ENCODE measurements at places on chromosomes 7 and 10.

DNA sequence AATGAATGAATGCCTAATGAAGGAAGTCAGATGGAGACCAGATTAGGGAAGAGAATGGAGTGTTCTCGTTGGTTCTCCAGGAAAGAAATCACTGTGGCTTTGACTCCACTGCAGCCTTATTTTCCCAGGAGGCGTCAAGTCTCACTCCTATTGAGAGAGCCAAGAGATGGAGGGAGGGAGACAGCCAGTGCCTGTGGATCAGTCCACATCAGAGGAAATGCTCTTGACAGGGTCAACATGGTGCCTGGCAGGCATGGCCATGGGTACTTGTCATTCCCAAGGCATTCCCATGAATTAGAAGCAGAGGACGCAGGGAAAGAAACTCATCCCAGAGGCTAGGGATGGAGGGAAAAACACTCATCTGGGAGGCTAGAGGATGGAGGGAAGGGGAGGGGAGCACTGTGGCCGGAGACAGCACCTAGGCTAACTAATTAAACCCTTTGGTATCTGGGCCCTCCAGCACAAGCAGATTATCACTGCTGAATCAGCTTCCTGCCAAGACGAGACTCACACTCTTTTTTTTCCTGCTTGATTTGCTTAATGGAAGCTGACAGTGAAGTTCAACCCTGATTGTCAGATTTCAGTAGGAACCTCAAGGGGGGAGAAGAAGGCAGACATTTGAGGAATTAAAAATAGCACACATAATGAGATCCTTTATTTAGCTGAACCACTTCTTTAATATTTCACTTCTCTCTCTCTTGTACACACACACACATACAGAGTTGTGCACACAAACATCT, 1233.2 kb upstream of the AUTS2 start:
- no peak for DNase-seq

- DNase-seq = no peak
Observed at GRCh38 chr10:44369296-44369695, 15.6 kb downstream of the CXCL12 start.

- no peak for DNase-seq
Observed at GRCh38 chr7:28704706-28705105, 253.4 kb downstream of the TRIL start.

DNA sequence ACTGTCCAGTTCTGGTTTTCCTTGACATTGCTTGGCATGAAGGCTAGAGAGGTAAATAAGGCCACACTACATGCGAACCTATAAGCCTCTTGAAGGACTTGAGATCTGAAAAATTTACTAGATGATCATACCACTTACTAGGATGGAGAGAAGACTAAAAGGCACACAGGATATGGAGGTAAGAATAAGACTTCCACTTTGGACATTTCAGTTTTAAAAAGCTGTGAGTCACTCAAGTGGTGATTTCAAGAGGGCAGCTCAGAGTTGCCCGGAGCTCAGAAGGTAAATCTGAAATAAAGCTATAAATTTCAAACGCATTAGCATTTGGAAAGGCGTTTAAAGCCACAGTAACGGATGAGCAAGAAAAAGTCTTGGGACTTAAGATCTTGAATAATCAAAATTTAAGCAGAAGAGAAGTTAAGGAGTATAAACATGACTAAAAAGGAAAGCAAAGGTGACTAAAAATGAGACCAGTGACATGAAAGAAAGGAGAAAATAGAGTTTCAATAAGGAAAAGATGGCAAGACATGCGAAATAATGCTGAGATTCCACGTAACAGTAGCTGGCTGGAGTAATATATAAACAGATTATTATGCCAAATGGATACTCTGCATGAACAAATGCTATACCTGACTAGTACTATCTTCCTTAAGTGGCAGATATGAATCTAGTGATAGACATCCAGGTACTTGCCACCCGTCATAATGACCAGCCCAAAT, 68.3 kb downstream of the SNX13 start:
- DNase-seq = no peak

GRCh38 chr10:119370111-119370741, 162.9 kb downstream of the GRK5 start:
- DNase-seq = no peak

DNA sequence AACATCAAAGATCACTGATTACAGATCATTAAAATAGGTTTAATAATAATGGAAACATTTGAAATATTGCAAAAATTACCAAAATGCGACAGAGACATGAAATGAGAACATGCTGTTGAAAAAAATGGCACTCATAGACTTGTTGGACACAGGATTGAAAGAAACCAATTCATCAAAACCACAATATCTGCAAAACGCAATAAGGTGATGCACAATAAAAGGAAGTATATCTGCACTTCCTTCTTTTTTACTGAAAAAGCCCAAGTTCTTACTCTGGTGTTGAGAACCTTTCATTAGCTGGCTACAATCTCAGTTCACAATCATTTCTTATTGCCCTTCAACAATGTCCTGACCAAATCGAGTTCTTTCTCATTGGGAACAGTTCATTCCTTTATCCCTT, 28.7 kb downstream of the TMEM106B start:
- no peak for DNase-seq

DNA sequence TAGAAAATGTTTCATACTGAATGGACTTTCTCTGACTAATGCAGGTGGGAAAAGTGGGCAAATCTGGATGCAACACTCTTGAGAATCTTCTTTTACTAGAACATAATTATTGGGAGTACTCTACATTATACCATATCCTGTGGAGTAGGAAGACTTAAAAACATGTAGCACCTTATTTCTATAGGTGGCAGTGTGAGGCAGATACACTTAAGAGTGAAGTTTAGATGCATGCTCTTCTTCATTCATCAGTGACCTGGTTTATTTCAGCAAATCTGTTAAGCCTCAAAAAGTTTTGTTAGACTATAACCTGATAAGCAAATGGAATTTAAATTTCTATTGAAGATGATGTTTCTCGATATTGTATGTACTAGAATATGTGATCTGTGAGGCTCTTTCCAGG, 1087.1 kb upstream of the LRRN3 start:
- DNase-seq = no peak

GRCh38 chr7:29809533-29810155, 3.3 kb downstream of the WIPF3 start:
- no peak for DNase-seq

- no peak for DNase-seq
Observed at GRCh38 chr7:103348452-103348851, 1.0 kb downstream of the PSMC2 start.

GRCh38 chr7:33559324-33559710, 346.0 kb upstream of the BMPER start:
- DNase-seq = no peak

DNA sequence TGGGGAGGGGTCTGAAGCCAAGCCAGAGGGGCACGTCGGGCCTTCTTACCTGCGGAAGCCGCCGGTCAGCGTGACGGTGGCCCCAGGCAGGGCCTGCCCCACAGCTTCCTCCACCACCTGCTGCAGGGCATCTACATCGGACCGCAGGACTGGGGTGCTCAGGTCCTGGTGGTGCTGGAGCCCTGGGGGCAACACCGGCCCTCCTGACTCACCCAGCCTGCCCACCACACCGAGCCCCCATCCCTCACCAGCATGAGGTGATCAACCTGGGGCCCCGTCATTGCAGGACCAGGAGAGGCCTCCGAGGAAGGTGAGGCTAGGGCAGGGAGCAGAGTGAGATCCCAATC, 8.0 kb downstream of the POLM start:
- no peak for DNase-seq

Data from SIG-M5 (cell line).